ENCODE measurements at places on chromosomes 16 and 17.

DNA sequence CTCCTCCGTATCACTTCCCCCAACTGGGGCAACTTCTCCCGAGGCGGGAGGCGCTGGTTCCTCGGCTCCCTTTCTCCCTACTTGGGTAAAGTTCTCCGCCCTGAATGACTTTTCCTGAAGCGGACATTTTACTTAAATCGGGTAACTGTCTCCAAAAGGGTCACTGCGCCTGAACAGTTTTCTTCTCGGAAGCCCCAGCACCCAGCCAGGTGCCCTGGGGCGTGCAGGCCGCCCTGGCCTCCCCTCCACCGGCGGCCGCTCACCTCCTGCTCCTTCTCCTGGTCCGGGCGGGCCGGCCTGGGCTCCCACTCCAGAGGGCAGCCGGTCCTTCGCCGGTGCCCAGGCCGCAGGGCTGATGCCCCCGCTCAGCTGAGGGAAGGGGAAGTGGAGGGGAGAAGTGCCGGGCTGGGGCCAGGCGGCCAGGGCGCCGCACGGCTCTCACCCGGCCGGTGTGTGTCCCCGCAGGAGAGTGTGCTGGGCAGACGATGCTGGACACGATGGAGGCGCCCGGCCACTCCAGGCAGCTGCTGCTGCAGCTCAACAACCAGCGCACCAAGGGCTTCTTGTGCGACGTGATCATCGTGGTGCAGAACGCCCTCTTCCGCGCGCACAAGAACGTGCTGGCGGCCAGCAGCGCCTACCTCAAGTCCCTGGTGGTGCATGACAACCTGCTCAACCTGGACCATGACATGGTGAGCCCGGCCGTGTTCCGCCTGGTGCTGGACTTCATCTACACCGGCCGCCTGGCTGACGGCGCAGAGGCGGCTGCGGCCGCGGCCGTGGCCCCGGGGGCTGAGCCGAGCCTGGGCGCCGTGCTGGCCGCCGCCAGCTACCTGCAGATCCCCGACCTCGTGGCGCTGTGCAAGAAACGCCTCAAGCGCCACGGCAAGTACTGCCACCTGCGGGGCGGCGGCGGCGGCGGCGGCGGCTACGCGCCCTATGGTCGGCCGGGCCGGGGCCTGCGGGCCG is 1.6 kb downstream of the HIC1 start:
- DNase-seq: no peak

DNA sequence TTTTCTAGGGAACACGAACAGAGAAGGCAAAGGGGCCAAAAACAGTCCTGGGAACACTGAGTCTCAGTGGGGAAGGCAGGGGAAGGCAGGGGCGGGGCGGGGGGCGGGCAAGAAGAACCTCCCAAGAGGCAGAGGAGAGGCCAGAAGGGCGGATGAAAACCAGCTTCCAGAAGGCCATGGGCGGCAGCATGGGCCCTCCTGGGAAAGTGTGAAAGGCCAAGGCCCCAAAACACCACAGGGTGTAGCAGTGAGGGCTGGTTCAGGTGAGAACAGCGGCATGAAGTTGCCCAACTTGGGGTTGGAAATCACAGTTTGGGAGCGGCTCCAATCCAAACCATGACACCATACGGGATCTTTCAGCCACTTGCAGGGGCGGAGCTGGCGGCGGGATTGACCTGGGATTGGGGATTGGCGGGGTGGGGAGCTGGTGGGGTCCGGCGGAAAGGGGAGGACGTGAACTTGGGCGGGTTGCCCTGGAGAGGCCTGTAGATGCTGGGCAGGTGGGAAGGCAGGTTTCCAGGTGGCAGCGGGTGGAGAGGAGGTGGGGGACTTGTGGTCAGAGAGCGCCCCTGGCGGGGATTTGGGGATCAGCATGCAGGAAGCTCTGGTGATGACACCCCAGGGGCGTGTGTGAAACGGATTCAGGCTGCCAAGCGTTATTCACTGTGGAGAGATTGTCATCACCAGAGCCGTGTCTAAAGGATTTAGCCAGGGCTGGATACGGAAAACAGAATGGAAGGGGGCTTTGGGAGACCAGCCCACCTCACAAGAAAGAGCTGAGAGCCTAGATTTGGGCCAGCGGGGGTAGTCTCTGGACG is 80.9 kb downstream of the ARHGAP23 start:
- peak; percentile 81 for DNase-seq

- no peak for DNase-seq
Observed at GRCh38 chr16:87652799-87653198, 50.5 kb downstream of the JPH3 start.

GRCh38 chr17:8021565-8022359 is 17.1 kb upstream of the ALOX15B start:
- DNase-seq: no peak

GRCh38 chr16:55037966-55038365 is 107.3 kb downstream of the IRX5 start:
- DNase-seq: no peak

DNA sequence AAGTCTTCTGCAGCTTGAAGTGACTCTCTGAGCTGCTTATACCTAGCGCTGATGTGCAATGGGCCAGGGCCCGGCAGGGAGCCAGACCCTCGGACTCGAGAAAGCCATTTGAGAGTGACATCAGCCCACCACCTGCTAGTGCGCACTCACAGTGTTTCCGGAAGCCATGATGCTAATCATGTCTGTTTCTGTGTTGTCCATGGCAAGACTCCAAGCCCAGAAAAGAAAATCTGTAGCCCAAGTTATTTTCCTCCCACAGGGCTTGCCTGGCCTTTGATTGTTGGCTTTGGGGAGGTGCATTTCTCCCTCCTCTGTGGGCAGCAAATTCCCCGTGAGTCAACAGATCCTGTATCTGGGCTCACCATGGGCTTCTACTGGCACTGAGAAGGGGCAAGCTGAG is 1.8 kb upstream of the CDRT4 start:
- DNase-seq: no peak

DNA sequence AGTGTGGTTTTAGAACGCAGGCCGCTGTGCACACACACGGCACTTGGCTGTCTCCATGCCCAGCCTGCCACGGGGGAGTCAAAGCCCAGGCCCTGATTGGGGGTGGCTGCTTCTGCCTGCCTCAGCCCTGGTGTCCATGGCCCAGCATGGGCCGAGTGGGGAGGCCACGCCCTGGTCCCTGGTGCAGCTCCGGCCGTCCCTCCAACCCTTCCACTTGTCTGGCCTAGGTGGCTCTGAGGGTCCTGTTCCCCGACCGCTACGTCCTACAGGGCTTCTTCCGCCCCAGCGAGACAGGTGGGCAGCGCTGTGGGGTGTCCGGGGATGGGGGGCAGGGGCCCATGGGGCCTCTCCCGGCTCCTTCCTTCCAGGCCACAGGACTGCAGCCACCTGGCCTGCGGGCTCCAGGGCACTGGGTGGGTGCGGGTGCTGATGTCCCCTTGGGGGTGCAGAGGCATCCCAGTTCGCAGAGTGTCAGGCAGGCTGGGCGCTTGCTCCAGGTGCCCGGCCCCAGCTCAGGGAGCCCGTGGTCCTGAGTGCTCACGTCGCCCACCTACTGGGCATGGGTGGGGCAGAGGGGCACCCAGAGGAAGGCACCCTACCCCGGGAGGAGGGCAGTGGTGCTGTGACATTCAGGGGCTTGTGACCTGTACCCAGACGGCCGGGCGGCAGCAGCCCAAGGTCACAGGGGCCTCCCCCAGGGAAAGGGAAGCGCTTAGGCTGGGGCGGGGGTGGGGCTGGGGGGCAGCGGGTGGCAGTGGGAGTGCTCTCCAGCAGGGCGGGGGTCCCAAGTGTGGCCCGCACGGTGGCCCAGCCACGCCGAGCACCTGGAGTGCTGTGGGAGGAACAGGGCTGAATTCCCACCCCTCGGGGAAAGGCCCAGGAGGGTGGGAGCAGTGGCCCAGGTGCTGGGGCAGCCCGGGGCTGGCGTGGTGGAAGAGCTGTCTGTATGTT is 11.8 kb downstream of the CENPX start:
- DNase-seq: no peak

DNA sequence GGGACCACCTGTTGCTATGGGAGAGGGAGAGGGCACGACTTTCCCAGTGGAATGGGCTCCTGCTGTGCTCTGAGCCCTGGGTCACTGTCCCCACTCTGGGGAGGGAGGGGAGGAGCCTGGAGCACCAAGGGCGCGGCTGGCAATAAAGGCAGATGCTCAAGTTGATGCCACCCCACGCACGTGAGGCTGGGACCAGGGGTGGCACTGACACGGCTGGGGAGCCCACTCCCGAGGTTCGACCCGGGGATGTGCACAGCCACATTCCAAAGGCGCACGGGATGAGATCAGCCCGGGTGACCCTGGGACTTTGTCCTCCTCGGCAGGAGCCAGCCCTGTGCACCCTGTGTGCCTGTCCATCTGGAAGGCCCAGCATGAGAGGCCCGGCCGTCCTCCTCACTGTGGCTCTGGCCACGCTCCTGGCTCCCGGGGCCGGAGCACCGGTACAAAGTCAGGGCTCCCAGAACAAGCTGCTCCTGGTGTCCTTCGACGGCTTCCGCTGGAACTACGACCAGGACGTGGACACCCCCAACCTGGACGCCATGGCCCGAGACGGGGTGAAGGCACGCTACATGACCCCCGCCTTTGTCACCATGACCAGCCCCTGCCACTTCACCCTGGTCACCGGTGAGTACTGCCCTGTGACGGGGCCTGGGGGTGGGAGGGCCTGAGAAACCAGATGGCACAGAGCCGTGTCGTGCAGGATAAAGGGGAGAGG is at the start of gene ENPP7:
ENPP7 (plus strand) TSS at position 175 of the 715 bp plus-strand sequence; CDS start at position 372, 197 bp downstream.
- DNase-seq: no peak

DNA sequence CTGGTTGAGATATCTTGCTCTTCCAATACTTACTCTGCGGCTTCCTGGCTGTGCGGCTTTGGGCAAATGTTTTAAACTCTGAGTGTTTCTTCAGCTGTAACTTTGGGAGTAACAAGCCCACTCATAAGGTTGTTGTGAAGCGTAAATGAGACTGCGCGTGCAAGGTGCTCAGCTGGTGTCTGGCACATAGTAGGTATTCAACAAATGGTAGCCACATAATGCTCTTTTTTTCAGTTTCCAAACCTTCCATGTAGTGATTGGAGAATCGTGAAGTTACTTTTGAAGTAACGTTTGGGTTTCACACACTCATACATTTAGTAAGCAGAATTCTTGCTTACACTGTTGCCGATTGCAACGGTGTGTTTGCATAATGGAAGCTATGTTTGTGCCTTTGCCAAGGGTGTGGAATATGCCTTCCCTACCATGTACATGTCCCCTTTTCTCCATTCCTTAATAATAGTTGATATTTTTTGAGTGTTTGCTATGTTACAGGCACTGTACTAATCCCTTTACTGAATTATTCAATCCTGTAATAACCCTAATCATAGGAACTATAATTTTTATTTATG is 829 bp downstream of the DHRS7B start:
- peak; percentile 61 for DNase-seq

- DNase-seq: no peak
Observed at GRCh38 chr17:33375103-33375502, 82.0 kb upstream of the ASIC2 start.

- no peak for DNase-seq
Observed at GRCh38 chr16:15643946-15644250, 944 bp upstream of the MARF1 start.

GRCh38 chr16:50810241-50810965 is 68.5 kb downstream of the CYLD start:
- DNase-seq: no peak

DNA sequence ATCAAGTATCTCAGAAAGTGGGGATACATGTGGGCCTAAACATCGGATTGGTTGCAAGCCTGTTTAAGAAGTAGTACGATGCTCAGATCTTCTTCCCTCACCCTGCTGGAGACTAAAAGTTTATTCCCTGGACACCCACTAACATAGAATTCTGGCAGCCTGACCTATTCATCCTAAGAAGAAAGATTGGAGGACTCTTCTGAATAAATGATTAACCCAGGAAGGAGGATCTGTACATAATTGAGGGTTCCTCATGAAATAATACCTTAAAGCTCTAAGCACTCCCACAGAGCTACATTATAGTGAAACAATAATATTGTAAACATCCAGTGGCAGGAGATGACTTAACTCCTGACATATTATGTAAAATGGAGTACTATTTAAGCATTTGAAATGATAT is 111.7 kb downstream of the NLK start:
- no peak for DNase-seq

- no peak for DNase-seq
Observed at GRCh38 chr16:71863995-71864394, 18.2 kb downstream of the ATXN1L start.

GRCh38 chr16:52312716-52313115 is 234.2 kb downstream of the TOX3 start:
- no peak for DNase-seq

DNA sequence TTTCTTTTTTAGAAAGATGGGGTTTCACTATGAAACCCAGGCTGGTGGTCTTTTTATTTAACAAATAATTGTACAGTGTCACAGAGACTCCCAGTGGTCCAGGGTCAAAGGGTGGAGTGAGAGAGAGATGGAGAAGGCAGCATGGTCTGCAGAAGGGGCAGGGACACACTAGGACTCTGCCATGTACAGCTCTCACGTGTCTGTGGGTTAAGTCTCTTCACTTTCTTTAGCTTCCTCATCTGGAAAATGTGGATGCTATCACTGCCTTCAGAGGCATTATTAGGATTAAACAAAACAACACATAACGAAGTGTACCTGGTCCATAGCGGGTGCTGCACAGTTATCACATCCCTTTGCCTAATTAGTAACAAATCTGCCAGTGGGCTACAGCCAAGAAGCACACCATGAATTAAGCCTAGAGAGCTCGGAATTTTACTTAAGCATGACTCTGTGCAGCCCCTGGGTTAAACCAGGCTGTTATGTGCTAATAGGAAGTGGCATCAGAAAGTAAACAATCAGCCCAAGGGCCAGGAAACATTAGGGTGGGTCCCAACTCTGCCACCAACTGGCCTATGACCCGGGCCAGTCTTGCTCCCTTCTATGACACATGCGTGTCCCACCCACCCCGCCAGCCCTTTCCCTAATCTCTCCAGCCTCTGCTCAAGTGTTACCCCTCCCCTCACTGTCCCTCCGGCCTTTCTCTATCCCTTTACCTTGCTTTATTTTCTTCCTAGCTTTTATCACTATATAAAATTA is 13.9 kb downstream of the TOP3A start:
- no peak for DNase-seq

DNA sequence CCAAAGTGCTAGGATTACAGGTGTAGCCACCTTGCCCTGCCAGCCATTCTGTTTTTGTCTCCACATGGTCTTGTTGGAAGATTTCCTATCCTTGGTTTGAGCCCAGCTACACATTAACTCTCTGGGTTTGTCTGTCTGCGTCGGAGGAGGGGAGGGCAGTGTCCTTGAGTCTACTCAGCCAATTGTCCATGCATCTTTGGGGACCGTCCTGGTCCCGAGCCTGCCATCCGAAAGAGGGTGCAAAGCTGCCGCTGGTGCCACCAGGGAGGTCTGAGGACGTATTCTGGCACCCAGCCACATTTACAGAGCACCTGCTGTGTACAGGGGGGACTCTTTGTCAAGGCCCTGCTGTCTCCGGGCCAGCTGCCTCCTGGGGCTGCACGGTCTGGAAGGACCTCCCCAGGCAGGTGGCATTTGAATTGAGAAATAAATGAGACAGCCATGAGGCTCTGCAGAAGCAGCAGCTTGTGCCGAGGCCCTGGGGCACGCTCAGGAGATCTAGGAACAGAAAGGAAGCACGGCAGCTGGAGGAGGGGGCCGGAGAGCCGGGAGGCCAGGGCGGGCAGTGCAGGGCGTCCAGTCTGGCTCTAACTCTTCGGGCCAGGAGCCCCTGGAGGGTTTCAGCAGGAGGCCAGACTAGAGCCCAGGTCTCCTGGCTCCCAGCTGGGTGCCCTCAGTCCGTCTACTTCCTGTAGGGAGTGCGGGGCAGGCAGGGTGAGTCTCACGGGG is 1.5 kb downstream of the CYBA start:
- DNase-seq: no peak
